ENCODE measurements at places on chromosomes 2 and 18.

GRCh38 chr18:31950583-31950982, 7.7 kb upstream of the TRAPPC8 start:
- no peak for DNase-seq

- DNase-seq = no peak
These were observed 250.1 kb downstream of the BCL2 start for GRCh38 chr18:63069496-63069895.

- no peak for DNase-seq
These were observed 122.7 kb downstream of the TCF4 start for GRCh38 chr18:55465313-55465712.

DNA sequence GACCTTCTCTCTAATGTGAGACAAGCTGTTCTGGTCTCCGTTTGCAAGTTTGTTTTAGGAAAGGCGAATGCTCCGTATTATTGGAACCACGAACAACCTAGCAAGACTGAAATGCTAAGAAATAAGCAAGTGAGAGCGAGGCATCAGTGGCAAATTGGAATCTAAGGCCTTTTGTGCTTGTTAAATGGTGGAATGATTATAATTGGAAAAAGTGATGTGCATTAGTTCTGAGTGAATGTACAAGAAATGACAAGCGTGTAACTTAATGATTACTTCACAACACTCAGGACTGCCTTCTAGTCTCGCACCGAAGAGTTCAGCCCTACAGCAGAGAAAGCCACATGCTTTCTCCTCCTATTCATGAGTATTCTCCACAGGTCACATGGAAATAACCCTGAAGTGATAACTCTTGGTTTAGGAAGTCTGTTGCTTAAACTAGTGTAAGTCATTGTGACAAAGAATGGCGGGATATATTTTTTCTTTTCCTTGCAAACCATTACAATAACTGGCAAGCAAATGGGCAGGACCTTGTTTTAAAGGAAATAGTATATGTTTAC, 392.2 kb upstream of the FIGN start:
- DNase-seq = no peak

DNA sequence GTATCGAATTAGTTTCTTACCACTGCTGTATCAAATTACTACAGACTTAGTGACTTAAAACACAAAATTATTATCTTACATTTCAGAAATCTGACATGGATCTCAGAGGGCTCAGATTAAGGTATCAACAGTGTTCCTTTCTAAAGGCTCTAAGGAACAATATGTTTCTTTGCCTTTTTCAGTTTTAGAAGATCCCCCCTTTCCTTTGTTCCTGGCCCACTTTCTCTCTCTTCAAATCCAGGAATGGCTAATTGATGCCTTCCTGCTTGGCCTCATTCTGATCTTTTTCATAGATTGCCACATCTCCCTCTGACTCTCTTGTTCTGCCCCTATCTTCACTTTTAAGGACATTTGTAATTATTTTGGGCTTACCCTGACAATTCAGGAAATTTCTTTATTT, 65.7 kb downstream of the LRP1B start:
- no peak for DNase-seq

DNA sequence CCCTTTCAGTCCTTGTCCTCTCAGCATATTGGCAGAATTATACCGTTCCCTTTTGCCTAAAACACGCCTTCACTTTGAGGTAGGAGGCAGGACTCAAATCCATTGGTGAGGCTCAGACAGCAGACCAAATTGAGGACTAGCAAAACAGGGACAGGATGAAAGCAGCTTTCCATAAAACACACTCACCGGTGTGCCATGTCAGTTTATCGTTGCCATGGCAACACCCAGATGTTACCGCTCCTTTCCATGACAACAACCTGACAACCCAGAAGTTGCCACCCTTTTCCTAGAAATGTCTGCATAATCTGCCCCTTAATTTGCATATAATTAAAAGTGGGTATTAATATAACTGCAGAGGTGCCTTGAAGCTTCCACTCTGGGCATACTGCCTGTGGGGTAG, 730.4 kb downstream of the METTL4 start:
- no peak for DNase-seq

- no peak for DNase-seq
These were observed 289.5 kb upstream of the SLC14A2 start for GRCh38 chr18:45325778-45326177.

DNA sequence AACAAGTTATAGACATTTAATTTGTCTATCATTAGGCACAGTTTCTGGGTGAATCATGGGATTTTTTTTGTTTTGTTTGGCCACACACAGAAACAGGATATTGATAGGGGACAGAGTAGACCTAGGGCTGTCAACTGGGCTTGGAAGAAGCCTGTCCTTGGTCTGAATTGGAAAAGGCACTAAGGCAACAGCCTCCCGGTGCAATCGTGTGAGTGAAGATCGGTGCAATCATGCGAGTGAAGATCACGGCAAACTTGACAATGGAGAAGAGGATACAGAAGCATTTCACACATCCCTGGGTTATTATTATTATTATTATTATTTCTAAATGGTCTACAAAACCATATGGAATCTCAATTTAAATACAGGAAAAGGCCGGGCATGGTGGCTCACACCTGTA, 94.5 kb downstream of the ACKR3 start:
- no peak for DNase-seq

DNA sequence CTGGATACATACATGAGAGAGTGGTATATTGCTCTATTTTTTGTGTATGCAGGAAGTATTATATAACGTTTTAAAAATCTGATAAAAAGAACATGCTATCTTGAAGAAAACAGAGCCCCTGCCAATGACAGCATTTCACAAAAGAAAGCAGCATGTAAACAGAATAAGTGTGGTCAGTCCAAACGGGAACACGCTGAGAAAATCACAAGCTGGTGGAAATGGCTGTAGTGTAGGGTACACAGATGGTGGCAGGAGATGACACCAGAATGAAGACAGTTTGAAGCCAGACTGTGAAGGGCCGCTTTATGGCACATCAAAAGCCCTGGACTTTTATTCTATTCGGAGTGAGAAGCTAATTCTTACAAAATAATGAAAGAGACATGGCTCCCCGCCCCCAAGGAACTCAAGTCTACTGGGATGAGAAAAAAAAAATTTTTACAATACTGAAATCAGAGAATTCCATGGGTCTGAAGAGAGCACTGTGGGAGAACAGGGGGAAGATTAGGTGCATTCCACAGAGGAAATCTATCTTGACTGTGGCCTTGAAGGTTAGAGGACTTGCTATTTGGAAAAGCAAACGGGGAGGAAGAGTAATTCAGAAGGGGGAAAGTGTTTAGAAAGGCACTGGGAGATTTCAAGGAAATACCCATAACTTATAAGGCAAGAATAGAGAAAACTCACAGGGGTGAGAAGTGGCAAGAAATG, 217.7 kb upstream of the SMAD7 start:
- DNase-seq = no peak

DNA sequence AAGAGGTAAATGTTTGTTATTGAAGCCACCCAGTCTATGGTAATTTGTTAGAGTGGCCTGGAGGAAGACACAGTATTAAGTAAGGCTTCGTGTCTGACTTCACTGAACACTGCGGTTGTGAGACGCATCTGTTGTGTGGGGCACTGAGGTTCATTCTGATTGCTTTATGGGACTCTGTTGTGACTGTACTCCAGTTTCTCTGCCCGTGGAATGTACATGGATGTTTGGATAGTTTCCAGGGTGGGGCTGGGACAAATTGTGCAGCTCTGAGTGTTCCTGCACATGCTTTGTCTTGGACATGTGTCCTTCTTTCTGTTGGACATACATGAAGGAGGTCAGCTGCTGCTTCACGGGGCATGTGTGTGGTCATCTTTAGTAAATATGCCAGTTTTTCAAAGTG, 58.6 kb downstream of the ODC1 start:
- no peak for DNase-seq

GRCh38 chr2:118128826-118129225, 40.6 kb downstream of the INSIG2 start:
- DNase-seq = no peak

GRCh38 chr18:68568364-68569155, 146.3 kb downstream of the TMX3 start:
- no peak for DNase-seq

- no peak for DNase-seq
These were observed 55.3 kb upstream of the YWHAQ start for GRCh38 chr2:9686061-9686460.

DNA sequence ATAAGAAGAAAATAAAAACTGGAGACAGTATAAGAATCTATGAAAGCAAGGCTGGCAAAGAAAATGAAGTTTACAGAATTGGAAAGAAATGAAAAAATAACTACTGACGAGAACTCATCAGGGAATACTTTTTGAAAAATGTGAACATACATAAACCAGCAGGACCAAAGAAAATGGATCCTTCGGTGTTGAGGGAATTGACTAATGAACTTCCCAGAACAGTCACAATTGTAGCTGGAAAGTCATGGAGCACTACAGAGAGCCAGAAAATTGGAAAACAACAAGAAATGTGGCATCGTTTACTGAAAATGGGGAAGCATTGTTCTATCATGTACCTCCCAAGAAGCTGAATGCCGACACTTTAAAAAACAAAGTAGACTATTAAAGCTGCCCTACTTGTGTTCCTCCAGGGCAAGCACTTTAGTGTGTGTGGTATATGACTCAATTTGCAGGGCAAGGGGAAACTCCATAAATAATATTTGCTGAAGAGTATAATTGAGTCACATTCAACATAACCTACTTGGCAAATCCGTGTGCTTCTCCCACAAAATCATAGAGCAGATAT, 1221.6 kb upstream of the NRXN1 start:
- DNase-seq = no peak

DNA sequence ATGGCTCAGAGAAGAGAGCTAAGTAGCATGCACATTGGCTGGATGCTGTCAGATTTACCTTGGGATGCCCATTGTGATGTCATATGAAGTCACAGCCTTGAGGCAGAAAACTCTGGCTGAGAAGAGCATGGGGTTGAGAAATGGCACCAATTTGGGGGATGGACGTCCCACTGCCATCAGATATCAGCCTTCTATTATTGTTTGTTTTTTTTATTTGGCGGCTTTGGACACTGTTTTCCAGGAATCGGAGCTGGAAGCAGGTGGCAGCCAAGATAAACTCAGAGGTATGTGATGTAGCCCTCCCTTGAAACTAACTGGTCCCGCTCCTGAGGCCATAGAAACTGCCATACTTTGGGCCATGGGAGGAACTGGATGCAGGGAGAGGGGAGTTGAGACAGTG, 40.6 kb downstream of the GCKR start:
- DNase-seq = no peak

DNA sequence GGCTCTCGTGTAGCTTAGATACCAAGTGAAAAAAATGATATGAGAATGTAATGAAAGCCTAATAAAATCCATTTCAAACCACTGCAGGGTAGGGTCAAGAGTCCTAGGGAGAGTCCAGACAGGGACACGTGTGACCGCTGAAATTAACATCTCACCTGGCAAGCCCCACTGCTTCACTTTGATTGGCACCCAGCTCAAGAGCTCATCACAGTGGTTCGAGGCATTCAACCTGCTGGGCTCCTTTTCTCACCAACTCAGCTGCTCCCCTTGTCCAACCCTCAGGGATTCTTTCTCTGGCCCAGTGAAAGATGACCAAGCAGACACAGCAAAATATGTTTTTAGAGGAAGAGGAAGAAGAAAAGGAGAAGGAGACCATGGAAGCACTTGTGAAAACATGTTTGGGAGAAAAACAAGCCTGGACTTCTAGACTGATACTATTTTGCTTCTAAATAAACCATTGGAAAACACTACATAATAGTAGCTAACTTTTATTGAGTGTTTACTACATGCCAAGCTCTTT, 49.2 kb upstream of the CREB1 start:
- no peak for DNase-seq

DNA sequence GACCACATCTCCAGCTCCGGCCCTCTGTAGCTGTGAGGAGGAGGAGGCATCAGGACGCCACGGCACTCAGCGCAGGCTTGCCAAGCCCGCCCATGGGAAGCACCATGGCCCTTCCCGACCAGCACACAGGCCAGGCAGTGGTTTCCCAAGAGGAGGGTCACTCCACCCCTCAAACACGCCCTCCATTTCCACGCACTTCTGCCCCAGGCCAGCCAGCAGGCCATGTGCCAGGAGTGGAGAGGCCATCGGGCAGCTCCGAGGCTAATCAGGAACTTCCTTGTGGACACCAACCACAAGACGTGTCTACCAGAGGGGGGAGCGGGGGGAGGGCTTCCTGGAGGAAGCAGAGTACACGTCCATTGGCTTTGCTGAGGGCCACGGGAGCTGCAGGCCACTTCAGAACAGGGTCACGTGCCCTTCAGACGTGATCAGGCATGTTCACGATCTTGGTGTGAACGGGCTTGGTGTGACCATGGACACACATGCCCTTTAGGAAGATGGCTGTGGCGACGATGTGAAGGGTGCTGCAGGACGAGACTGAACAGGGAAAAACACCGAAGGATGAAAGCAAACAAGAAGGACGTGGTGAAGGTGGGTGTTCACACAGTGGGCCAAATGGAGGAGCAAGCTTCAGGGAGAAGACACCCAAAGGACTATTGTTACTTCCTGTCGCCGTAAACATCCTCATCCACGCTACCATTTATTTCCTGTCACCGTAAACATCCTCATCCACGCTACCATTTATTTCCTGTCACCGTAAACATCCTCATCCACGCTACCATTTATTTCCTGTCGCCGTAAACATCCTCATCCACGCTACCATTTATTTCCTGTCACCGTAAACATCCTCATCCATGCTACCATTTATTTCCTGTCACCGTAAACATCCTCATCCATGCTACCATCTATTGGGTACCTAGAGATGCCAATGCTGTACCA, 6.5 kb upstream of the MTERF4 start:
- no peak for DNase-seq

GRCh38 chr2:232492236-232492848, 4.7 kb upstream of the ECEL1 start:
- DNase-seq = no peak

GRCh38 chr2:62292190-62292589, 96.3 kb downstream of the B3GNT2 start:
- no peak for DNase-seq

GRCh38 chr18:45844938-45845337, 19.5 kb downstream of the SIGLEC15 start:
- no peak for DNase-seq

DNA sequence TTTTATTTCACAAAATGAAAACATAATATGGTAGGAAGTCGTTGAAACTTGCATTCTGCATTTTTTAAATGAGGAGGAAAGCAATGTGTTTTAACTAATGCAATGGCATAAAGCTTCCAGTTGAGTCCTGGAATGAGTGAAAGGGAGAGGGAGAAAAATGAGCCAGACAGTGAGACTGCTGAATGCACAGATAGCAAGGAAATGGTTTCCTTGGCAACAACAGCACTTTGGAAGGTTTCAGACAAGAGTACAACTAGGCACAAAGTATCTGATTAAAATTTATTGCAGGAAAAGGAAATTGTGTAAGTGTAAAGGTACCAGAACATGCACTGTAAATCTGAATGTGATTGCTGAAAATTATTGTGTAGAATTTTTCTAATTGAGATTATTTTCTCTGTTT, 320.1 kb upstream of the KYNU start:
- no peak for DNase-seq

Measured in NCI-H2081 treated with DMSO at 0.1 percent for 48 hours (cell line).